T-helper 17 cell (primary cell): ENCODE measurements at places on chromosomes 6 and 20.

DNA sequence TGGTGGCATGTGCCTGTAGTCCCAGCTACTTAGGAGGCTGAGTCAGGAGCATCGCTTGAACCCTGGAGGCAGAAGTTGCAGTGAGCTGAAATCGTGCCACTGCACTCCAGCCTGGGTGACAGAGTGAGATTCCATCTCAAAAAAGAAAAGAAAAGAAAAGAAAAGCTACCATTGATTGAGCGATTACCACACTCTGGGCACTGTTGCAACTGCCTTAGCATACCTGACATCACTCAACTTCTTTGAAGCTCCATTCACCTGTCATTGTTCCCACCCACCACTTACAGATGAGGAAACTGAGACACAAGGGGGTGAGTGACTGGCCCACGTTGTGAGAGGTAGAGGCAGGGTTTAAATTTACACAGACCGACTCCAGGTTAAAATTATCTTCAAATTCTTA is 442.1 kb upstream of the SULF2 start:
- no peak for DNase-seq

GRCh38 chr6:53659458-53659857 is 6.1 kb downstream of the KLHL31 start:
- no peak for DNase-seq

- no peak for DNase-seq
These were observed 7.3 kb downstream of the NPBWR2 start for GRCh38 chr20:64099880-64100565.

GRCh38 chr6:80457439-80457933 is 351.0 kb downstream of the BCKDHB start:
- no peak for DNase-seq

DNA sequence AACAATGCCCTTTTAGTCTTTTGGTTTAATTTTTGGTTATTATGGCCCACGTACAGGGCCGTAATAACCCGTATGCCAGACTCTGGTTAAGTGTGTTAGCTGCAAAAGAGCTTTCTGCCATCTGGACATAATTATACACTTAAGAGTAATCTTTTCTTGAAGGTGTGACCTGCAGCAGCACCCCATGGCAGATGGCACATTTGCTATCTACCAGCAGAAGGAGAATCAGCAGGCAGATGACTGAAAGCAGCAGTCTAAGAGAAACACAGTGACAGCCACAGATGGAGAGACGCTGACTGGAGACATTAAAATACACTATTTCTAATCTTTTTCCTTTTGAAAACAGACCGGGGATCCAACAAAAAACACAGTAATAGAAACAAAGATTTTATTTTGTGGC is 18.7 kb downstream of the ASF1A start:
- DNase-seq, result no peak

DNA sequence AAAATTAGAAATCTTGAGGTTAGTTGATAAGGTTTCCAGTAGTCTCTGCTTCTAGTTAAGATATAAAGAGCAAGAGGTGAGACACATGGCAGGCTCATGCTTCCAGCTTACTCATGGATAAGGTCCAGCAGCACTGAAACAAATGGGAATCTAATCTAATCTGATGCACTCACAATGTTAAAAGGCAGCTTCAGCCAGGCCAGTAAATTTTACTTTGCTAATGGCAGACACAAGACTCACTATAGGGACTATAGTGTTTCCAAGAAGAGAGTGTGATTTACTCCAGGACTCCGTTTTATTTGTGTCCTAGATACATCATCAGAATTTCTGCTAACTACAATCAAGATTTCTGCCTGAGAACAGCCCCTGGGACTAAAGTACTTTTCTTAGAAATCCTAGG is 324.8 kb downstream of the SMOC2 start:
- DNase-seq, result no peak

DNA sequence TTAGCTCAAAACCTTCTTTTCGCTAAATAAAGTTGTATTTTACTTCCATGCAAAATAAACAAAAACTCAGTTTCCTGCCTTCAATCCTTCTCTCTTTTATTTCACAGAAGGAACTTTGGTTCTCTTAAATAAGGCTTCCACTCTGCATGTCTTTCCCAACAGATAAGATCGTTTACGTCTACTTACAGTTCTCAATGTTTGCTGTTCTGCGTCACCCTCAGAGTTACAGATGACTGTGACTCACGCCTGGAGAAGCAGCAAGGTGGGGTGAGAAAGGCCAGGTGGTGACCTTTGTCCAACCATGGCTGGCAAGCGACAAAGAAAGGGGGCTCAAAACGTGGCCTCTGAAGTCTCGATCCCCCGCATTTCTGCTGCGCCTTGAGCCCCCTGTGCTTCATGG is 51.4 kb upstream of the RPS6KA2 start:
- DNase-seq, result no peak
